ENCODE measurements at places on chromosomes 4 and X. TPM values are rescaled to one million over a fixed set of nuclear protein-coding genes. Genes with fewer than 3 reads are reported as not detected.

GYPE gene
- total RNA-seq = 0.44 TPM

BEND2 gene
- not detected for total RNA-seq

FAAH2 gene
- total RNA-seq = 0.16 TPM

NAP1L3 gene
- total RNA-seq = 0.16 TPM

GPM6B gene
- under 0.01 TPM for total RNA-seq

CT47B1 gene
- not detected for total RNA-seq

All from bladder microvascular endothelial cell (primary cell).